ENCODE measurements at places on chromosomes 7 and 10. TPM values are rescaled to one million over a fixed set of nuclear protein-coding genes. Genes with fewer than 3 reads are reported as not detected.

NYAP1 gene
- 3.2 TPM for total RNA-seq

CEP55 gene
- total RNA-seq: 67.9 TPM

OR2A42 gene
- total RNA-seq: 0.37 TPM

PARD3 gene
- 28.0 TPM for total RNA-seq

NPFFR1 gene
- 0.02 TPM for total RNA-seq

TMEM273 gene
- total RNA-seq: not detected

DNA sequence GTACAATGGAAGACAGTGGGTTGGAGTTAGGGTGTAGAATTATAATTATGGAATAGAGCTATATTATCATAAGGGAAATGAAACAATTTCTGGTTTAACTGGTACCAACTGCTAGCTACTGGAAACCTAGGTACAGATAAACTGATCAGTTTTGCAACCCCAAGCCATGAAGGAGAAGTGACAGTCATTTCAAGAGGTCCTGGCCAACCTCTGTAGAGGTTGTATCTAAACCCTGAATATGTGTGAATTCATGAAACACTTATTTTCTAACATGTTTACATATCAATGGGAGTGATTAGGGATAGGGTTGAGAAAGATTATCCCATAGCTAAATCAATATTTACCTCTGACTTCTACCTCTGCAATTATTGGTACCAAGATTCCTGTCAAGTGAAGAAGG lies 29.9 kb upstream of the CC2D2B start:
- H3K27ac ChIP-seq: no peak overlapping the region
- no peak for DNase-seq
- H3K27me3 ChIP-seq: no peaks in the 10 kb centered on the region
- H3K4me3 ChIP-seq: no peak overlapping the region
- no peaks in the 10 kb centered on the region for H3K4me1 ChIP-seq

- peak overlapping the region; percentile 98 for H3K27ac ChIP-seq
- no peaks in the 10 kb centered on the region for H3K27me3 ChIP-seq
- DNase-seq: peak; percentile 92
- H3K36me3 ChIP-seq: peaks cover 18% of the 10 kb centered on the region
- peaks cover 32% of the 10 kb centered on the region for H3K4me1 ChIP-seq
Measured at GRCh38 chr10:32379318-32379949, 32.5 kb upstream of the EPC1 start.

DNA sequence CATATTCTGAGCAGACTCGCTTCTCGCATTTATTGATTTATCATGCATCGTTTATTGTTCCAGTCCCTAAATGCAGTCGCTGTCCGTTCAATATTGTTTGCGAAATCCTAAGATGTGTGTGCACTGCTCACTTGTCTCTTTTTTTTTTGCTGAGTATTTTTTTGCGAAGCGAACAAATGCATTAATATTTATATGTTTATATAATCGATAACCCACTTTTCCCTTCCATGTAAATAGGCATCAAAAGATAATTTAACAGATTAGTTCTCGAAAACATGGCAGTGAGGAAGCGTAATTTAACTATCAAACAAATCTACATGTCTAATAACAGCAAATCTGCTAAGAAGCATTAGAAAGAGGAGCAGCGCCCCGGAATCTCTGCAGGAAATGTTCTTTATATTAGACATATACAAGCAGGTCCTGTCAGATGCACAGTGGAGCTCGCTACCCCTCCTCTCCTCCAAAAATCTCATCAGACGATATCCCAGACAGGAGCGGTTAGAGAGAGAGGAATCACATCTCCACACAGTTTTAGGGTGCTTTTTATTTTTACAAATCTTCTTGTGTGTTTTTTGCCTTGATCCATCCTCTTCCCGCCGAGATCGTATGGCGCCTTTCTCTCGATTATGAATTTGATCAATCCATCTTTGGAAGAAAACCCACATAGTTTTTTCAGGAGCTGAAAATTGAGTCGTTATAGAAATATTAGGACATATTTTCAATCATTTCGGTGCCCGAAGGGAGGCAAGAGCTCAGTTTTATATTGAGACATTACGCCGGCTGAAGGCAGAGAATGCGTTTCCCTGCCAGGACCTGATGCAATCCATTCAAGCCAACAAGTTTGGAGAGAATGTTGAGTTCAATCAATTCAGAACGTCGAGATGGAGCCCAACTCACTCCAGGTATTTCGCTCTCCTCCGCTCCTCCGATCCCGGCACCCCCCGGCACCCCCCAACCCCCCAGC lies at the start of gene ARID5B:
Gene ARID5B (plus strand): TSS at position 871 of the 964 bp plus-strand sequence. CDS start 11 bp downstream, at position 882.
- H3K27me3 ChIP-seq: no peaks in the 10 kb centered on the region
- peak; percentile 85 for DNase-seq
- no peaks in the 10 kb centered on the region for H3K36me3 ChIP-seq
- H3K4me3 ChIP-seq: peak within 1 kb of the TSS; percentile 68
- peaks cover 43% of the 10 kb centered on the region for H3K4me1 ChIP-seq

GRCh38 chr10:124379609-124380193 lies 39.0 kb downstream of the OAT start:
- no peak overlapping the region for H3K27ac ChIP-seq
- H3K36me3 ChIP-seq: no peaks in the 10 kb centered on the region
- H3K27me3 ChIP-seq: peaks cover 52% of the 10 kb centered on the region
- H3K4me3 ChIP-seq: no peak overlapping the region
- DNase-seq: no peak

DNA sequence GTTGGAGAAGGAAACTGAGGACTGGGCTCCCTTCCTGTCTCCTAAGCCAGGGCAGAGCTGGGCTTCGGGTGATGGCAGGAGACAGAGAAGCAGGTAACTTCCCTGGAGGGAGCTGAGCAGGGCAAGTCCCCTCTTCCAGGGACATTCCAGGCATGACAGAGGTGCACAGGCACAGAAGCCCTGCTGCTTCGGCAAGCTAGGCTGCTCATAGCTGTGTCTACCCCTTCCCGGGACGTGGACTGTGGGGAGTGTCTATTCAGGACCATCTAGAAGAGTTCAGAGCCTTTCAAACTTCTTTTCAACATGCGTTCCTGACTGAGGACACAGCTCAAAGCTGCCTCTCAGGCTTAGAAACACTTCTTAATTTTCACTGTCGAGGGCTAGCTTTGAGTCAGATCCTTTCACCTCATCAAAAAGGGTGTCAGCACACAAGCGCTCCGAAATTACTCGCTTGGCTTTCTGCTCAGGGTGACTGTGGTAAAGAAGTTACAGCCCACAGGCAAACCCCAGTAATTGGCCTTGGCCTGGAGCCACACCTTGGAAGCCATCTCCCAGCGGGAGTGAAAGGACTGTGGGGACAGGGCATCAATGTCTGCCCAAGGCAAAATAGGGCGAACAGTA lies 63.7 kb upstream of the STEAP1B start:
- H3K4me3 ChIP-seq: no peak overlapping the region
- H3K4me1 ChIP-seq: no peaks in the 10 kb centered on the region
- no peaks in the 10 kb centered on the region for H3K27me3 ChIP-seq
- no peaks in the 10 kb centered on the region for H3K36me3 ChIP-seq

DNA sequence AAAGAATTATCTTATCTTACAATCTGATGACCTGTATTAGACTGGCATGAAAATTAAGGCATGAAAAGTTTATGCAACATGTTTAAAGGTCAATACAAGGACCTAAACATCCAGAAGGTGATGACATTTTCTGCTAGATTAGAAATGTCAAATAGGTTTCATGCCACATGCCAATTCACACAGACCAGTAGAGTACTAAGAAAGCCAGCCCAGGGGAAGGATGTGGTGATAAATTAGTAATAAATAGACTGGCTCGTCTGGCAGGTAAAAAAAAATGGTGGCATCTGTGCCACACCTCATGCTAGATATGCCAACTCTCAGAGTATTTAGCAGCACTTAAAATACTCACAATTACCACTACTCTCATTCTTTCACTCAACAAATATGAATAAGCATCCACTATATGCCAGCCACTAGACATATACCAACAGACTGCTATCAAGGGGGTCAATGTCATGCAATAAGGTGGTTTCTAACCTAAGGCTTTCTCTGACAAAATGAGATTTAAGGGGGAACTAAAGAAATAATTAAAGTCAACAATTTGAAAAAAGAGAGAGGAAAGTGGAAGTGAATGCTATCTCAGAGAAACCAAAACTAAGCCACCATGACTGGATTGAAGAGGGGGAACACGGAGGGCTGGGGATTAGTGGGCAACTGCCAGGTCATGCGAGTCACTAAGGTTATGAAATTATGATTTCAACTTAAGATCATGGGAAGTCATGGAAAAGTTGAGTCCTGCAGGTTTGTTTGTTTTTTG lies 83.5 kb downstream of the SGMS1 start:
- no peaks in the 10 kb centered on the region for H3K27me3 ChIP-seq
- no peak overlapping the region for H3K27ac ChIP-seq
- H3K4me3 ChIP-seq: no peak overlapping the region
- DNase-seq: no peak
- H3K4me1 ChIP-seq: no peaks in the 10 kb centered on the region

DNA sequence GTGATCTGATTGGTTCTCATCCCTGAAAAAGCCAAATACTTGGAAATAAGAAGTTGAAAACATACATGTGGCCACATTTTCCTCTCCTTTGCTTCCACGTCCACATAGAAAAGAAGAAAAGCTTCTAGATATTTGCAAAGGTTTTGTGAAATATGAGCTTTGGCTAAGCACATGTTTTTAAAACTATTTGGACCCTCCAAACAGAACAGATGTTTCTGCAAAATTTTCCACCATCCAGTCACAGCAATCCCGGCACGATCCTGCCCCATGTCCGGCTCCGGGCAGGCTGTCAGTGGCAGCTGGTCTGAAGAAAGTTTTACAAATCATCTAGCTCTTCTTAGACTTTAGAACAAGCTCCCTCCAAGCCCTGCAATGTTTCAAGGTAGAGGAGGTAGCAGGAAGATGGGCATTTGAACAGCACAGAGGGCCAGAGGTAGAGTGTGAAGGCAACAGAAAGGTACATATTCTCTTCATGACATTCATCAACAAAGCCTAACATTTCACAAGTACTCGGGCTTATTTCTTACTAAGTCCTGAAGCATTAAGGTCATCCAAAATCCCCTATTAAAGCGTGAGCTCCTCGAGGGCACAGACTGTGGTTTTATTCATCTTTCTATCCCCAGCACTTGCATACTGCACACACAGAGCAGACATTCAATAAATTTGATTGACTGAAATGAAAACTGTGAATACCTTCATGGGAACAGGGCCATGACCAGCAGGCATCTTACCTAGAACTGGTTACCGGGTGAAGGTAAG lies 110.1 kb downstream of the JAZF1 start:
- no peaks in the 10 kb centered on the region for H3K4me1 ChIP-seq
- no peak overlapping the region for H3K27ac ChIP-seq
- H3K36me3 ChIP-seq: no peaks in the 10 kb centered on the region
- DNase-seq: no peak
- H3K27me3 ChIP-seq: peaks cover 66% of the 10 kb centered on the region
- no peak overlapping the region for H3K4me3 ChIP-seq

DNA sequence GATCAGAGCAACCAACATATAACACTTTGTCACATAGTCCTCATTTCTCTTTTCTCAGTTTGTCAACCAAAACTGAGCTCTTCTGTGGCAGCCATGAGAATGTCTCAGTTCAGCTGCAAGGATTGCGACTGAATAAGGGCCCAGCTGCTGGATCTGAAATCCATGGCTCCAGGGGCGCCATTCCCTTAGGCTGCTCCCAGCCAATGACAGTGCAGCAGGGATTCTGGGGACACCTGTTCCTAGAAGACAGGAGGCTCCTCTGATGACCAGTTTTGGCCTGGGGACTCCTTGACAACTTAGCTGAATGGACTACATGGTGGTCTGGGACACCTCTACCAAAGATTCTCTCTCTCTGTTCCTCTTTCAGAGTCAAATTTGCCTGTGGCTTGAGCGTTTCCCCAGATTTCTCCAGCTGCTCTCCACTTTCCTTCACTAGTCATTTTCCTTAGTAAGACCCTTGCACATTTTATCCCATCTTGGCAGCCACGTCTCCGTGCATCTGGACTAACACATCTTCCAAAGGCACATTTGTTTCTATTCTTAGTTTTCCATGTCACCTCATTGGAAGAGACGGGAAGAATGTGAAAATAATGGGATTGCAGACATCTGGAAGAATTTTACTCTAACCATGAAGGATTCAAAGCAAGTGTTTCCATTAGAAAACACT lies 28.1 kb upstream of the KIF5B start:
- H3K36me3 ChIP-seq: no peaks in the 10 kb centered on the region
- no peaks in the 10 kb centered on the region for H3K27me3 ChIP-seq
- H3K4me1 ChIP-seq: no peaks in the 10 kb centered on the region
- DNase-seq: no peak
- no peak overlapping the region for H3K4me3 ChIP-seq

DNA sequence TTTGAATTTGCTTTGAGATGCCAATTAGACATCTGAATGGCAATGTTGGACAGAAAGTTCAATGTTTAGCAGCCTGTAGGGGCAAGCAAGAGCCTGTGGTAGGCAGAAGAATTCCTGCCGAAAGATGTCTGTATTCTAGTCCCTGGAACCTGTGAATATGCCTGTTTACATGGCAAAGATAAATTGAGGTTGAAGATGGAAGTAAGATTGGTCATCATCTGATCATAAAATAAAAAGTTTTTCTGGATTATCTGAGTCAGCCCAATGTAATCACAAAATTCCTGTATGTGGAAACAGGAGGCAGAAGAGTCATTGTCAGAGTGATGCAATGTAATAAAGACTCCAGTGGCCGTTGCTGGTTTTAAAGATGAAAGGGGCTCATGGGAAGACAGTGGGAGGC lies 430.5 kb downstream of the MDFIC start:
- no peak overlapping the region for H3K27ac ChIP-seq
- H3K36me3 ChIP-seq: no peaks in the 10 kb centered on the region
- peak; percentile 6 for DNase-seq
- no peaks in the 10 kb centered on the region for H3K27me3 ChIP-seq

- H3K36me3 ChIP-seq: no peaks in the 10 kb centered on the region
Measured at GRCh38 chr7:106855540-106856132, 9.4 kb upstream of the PIK3CG start.

DNA sequence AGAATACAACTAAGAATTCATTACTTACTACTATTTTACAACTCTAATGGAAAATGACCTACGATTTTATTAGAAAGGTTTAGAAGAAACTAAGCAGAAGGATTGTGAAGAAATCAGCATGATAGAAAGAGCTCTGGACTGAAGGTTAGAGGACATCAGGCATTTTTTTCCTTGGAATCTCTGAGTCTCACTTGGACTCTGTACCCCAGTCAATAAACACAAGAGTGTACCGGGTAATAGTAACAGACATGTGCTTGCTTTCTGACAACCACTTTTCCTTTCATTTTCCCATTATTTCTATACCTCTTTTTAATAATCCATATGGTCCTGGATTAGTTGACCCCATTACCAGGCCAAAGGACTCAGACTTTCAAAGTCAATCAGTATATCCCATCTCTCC lies 1240.9 kb upstream of the LRRTM3 start:
- no peaks in the 10 kb centered on the region for H3K27me3 ChIP-seq
- no peaks in the 10 kb centered on the region for H3K36me3 ChIP-seq
- DNase-seq: no peak
- H3K4me1 ChIP-seq: no peaks in the 10 kb centered on the region
